ENCODE measurements at places on chromosomes 5 and 9.

- no peak for DNase-seq
Observed at GRCh38 chr5:38795986-38796741, 49.6 kb upstream of the OSMR start.

DNA sequence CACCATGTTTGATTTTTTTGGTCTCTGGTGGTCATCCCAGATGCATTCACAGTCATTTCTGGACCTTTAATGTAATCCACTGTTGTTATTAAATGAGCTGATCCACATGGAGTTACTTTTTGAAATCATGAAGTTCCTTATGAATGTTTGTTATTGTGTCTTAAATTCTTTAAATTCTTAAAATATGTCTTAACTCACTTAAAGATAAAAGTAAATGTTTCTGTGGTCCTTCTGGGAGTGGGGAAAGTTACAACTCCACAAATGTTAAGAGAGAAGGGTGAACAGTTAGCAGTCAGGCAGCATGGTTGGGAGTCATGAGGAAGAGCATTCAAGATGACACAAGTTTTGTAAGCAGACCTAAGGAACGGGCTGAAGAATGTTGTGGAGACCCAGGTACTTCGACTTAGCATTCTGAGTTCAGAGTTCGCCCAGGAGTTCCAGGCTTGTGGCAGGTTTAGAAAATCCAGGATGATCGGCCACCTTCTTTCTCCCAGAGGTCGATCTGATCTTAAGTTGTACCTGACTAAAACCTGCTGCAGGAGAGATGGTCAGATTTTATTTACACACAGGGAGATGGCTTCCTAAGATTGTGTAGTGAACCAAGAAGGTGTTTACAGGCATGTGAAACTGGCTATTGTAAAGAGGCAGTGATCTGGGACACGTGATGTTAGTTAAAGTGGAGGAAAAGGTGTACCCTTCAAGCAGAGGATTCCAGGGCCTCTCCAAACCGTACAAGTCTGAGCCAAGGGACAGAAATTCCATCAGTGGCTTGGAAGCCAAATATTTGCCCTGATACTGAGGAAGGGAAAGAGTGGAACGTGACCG, 17.2 kb downstream of the SLC1A1 start:
- DNase-seq = no peak

DNA sequence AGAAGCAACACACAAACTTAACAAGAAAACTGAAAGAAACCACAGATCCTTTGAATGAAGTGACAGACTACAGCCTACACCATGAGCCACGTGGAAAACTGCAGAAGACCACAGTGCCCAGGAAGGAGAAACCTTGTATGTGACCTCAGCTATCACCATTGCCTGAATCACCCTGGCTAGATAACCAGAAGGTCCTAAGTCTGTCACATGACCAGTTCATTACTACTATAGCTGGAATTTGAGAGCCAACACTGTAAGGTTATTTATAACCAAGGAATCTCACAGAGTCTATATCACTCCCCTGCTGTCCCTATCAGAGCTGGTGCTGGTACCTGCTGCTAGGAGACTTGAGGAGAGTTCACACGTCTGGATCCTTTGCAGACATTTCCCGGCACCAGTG, 90.3 kb upstream of the FBXL17 start:
- no peak for DNase-seq

- no peak for DNase-seq
Observed at GRCh38 chr5:154478224-154478565, at the start of gene HAND1. HAND1 (minus strand) TSS chr5:154478227; CDS start chr5:154478008, 219 bp downstream.

GRCh38 chr5:119269061-119269944, 86.5 kb upstream of the TNFAIP8 start:
- no peak for DNase-seq

GRCh38 chr5:24428345-24428744, 216.4 kb downstream of the CDH10 start:
- DNase-seq = no peak

GRCh38 chr5:164191240-164191639, 685.8 kb downstream of the MAT2B start:
- DNase-seq = no peak
